Thymus (tissue), 14 donors: ENCODE measurements at places on chromosomes 2 and 18. TPM values are rescaled to one million over a fixed set of nuclear protein-coding genes. Genes with fewer than 3 reads are reported as not detected.

Gene GBX2
- total RNA-seq = not detected

Gene SKOR2
- not detected for total RNA-seq

Gene PMAIP1
- total RNA-seq = 14.5 TPM

Gene RESP18
- total RNA-seq = not detected

Gene GREB1L
- 0.09 TPM for total RNA-seq

Gene POTEC
- not detected for total RNA-seq

Gene EIF5B
- total RNA-seq = 13.2 TPM

Gene TMEM247
- not detected for total RNA-seq

Gene PRSS56
- total RNA-seq = 0.19 TPM

Gene GPAT2
- total RNA-seq = 0.38 TPM

Gene LYPD1
- total RNA-seq = 5.1 TPM

Gene HOXD9
- total RNA-seq = 0.14 TPM

DNA sequence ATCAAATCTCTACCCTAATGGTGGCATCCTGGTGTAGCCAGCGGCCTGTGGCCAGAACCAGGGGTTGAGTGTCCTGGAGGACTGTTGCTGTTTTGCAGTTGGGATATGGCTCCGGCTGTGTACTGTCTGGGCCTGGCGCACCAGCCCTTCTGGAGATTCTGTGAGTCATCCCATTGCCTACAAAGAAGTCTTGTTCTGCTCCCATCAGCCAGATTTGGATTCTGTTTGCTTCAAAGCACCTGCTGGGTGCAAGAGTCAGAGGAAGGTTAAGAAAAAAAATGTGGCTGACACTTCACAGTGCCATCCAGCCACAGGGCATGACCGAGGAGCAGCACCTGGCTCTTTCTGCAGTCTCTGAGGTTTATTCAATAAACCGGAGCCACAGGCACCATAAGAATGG lies 41.0 kb upstream of the ASAP2 start:
- no peaks in the 10 kb centered on the region for H3K4me1 ChIP-seq
- no peaks in the 10 kb centered on the region for H3K27me3 ChIP-seq
- H3K27ac ChIP-seq = no peak overlapping the region
- H3K36me3 ChIP-seq = no peaks in the 10 kb centered on the region
- no peak overlapping the region for H3K4me3 ChIP-seq

GRCh38 chr2:225122007-225122406 lies 79.7 kb upstream of the DOCK10 start:
- H3K36me3 ChIP-seq = no peaks in the 10 kb centered on the region
- no peak for DNase-seq
- no peak overlapping the region for H3K27ac ChIP-seq
- no peaks in the 10 kb centered on the region for H3K4me1 ChIP-seq
- no peaks in the 10 kb centered on the region for H3K27me3 ChIP-seq
- H3K4me3 ChIP-seq = no peak overlapping the region

- DNase-seq = no peak
- no peaks in the 10 kb centered on the region for H3K4me1 ChIP-seq
- H3K27me3 ChIP-seq = no peaks in the 10 kb centered on the region
These were observed 293.1 kb upstream of the ERBB4 start for GRCh38 chr2:212831671-212832199.

DNA sequence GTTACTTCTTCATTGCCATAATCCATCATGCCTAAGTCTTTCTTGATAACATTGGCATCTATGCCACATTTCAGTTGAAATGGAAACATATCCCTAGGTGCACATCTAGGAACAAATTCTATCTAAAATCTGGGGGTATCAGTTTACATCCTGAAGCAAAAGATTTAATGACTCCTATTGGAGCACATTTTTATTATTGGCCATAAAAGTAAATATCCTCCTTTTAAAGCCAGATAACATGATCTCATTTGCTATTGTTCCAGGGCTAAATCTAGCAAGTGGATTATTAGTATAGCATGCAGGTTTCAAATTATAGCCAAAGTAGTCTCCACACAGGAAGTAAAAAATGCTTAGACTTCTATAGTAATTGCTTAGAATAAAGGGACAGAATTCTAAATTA lies 193.2 kb downstream of the CDH2 start:
- no peaks in the 10 kb centered on the region for H3K27me3 ChIP-seq
- H3K27ac ChIP-seq = no peak overlapping the region
- DNase-seq = no peak
- no peak overlapping the region for H3K4me3 ChIP-seq
- no peaks in the 10 kb centered on the region for H3K36me3 ChIP-seq

- DNase-seq = no peak
- H3K27ac ChIP-seq = no peak overlapping the region
- H3K4me3 ChIP-seq = no peak overlapping the region
- H3K36me3 ChIP-seq = no peaks in the 10 kb centered on the region
- no peaks in the 10 kb centered on the region for H3K4me1 ChIP-seq
These were observed 631.8 kb upstream of the ID2 start for GRCh38 chr2:8049851-8050571.

- H3K36me3 ChIP-seq = no peaks in the 10 kb centered on the region
- peaks cover 38% of the 10 kb centered on the region for H3K27me3 ChIP-seq
- H3K27ac ChIP-seq = no peak overlapping the region
- DNase-seq = peak; percentile 92
- H3K4me3 ChIP-seq = no peak overlapping the region
These were observed 40.2 kb upstream of the ITM2C start for GRCh38 chr2:230824406-230824978.

DNA sequence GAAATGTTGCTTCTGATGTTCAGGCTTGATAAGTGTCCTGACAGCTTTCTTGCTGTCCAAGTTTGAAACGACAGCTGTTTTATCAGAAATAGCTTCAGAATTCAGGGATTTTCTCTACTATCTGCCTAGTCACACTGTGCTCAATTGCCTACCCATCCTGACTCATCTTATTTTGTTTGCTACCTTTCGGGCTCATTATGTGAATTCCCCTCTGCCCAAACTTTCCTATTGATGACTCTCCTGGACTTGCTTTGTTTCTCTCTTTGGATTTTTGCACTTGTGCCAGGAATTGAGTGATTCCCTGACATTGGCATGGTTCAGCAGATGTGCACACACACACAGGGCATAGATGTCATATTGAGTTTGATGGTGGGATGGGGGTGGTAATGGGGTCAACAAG lies 1052.6 kb upstream of the PIK3C3 start:
- no peaks in the 10 kb centered on the region for H3K36me3 ChIP-seq
- no peaks in the 10 kb centered on the region for H3K4me1 ChIP-seq
- no peak overlapping the region for H3K27ac ChIP-seq
- H3K27me3 ChIP-seq = no peaks in the 10 kb centered on the region

DNA sequence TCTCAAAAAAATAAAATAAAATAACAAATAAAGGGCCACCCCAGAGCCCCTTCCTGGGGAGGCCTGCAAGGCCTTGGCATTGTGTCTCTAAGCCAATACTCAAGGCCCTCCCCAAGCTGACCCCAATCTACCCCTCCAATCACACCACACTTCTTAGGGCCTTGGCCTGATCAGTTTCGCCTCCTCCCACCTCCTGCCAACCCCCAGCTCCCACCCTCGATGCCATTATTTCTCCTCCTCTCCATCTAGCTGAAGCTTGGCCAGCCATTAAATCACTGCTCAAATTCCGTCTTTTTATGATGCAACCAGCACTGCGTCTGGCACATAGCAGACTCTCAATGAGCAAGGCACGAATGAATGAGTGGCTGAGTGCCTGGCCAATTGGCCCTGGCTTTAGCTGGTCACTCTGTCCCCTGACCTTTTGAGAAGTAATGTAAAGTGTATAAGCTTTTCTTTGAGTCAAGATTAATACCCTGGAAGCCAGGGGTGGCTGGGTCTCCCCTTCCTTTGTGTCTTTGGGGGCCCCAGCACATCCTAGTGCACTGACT lies 55.9 kb downstream of the SMAD7 start:
- H3K27ac ChIP-seq = no peak overlapping the region
- H3K27me3 ChIP-seq = no peaks in the 10 kb centered on the region
- no peaks in the 10 kb centered on the region for H3K36me3 ChIP-seq
- no peaks in the 10 kb centered on the region for H3K4me1 ChIP-seq
- no peak overlapping the region for H3K4me3 ChIP-seq

DNA sequence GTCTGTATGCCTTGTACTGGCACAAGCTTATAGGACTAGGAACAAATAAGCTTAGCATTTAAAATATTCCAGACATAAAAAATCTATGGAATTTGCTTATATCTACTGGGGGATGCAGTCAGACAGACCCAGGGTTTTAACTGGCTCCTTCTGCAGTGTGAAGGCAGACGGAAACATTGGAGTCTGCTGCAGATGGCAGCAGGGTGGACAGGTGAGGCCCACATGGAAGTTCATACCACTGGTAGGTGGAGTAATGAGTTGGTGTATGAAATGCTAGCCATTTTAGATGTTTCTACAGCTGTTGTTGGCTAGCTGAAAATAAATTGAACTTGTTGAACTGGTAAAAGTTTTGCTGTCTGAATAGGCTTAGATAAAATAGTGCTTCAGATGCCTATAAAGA lies 17.7 kb downstream of the SPTBN1 start:
- no peak overlapping the region for H3K27ac ChIP-seq
- no peak for DNase-seq
- H3K4me1 ChIP-seq = peaks cover 4% of the 10 kb centered on the region
- H3K36me3 ChIP-seq = no peaks in the 10 kb centered on the region

DNA sequence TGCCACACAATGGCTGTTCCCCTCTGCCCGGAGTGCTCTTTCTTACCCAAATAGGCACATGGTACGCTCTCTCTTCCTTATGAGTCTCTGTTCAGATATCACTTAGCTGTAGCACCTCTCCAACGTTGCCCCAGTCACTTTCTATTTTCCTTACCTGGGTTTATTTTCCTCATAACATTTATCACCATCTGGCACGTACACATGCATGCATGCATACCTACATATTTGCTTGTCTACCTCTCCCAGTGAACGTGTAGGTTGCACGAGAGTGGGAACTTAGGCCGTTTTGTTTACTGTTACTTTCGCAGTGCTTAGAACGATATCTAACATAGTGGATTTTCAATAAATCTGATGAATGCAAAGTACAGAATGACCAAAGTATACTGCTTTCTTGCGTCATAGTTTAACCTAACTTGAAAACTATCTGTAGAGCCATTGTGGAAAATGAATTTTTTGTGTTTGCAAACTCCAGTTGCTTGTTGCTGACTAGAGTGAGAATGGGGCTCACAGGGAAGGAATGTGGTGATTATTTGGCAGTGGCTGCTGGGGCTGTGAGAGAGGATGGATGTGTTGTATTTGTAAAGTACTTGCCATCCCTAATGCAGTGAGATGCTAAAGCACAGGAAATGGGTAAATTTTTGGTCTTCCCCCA lies 47.1 kb downstream of the ACSL3 start:
- H3K36me3 ChIP-seq = peaks cover 13% of the 10 kb centered on the region
- H3K27ac ChIP-seq = no peak overlapping the region
- peaks cover 48% of the 10 kb centered on the region for H3K4me1 ChIP-seq
- no peak for DNase-seq

DNA sequence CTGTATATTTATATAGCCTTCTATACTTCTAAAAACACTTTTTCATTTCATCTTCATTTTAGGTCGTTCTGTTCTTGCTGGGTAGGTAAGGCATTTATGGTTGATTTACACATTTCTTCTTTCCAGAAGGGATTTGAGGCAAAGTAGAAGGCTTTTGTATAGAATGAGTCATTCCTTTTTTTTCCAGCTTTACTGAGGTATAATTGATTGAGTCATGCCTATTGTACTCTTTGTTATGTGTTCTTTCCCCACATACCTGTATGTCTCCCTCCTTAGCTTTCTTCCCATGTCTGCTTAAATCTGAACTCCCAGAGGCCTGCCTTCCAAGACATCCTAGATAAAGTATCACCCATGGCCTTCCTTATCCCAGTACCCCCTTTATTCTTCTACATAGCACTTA lies 4.8 kb upstream of the CDC42EP3 start:
- H3K4me3 ChIP-seq = no peak overlapping the region
- no peak for DNase-seq
- no peaks in the 10 kb centered on the region for H3K27me3 ChIP-seq

DNA sequence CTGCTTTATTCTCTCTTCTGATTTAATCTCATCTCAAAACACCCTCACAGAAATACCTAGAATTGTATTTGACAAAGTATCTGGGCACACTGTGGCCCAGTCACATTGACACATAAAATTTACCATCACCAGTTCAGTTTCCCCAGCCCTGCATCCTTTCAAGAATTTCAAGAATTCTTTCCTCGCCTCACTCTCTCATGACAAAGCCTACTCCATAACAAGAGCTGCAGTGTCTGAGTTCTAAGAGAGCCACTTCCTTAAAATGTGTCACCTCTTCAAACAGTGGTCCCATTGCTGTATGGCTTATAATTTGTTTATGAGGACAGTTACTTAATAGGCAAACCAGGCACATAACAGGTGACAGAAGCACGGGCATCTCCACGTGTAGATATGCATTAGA lies 90.9 kb upstream of the STK39 start:
- H3K27me3 ChIP-seq = no peaks in the 10 kb centered on the region
- no peak overlapping the region for H3K27ac ChIP-seq
- H3K36me3 ChIP-seq = no peaks in the 10 kb centered on the region
- DNase-seq = no peak
- no peaks in the 10 kb centered on the region for H3K4me1 ChIP-seq

GRCh38 chr18:5298156-5298852 lies 2.8 kb upstream of the ZBTB14 start:
- no peak overlapping the region for H3K4me3 ChIP-seq
- H3K36me3 ChIP-seq = no peaks in the 10 kb centered on the region
- H3K27ac ChIP-seq = no peak overlapping the region
- H3K4me1 ChIP-seq = peaks cover 6% of the 10 kb centered on the region
- no peaks in the 10 kb centered on the region for H3K27me3 ChIP-seq

GRCh38 chr2:7394195-7394594 lies 477.0 kb downstream of the RNF144A start:
- H3K4me1 ChIP-seq = no peaks in the 10 kb centered on the region
- no peak overlapping the region for H3K27ac ChIP-seq
- no peaks in the 10 kb centered on the region for H3K27me3 ChIP-seq
- H3K4me3 ChIP-seq = no peak overlapping the region

GRCh38 chr18:46260879-46261143 lies 156.6 kb downstream of the HAUS1 start:
- H3K27me3 ChIP-seq = no peaks in the 10 kb centered on the region
- H3K4me3 ChIP-seq = no peak overlapping the region
- no peak overlapping the region for H3K27ac ChIP-seq
- peaks cover 14% of the 10 kb centered on the region for H3K36me3 ChIP-seq

- no peak overlapping the region for H3K4me3 ChIP-seq
- no peaks in the 10 kb centered on the region for H3K36me3 ChIP-seq
- H3K27ac ChIP-seq = no peak overlapping the region
- no peak for DNase-seq
- no peaks in the 10 kb centered on the region for H3K27me3 ChIP-seq
These were observed 276.0 kb downstream of the LRRTM1 start for GRCh38 chr2:80028584-80028983.

DNA sequence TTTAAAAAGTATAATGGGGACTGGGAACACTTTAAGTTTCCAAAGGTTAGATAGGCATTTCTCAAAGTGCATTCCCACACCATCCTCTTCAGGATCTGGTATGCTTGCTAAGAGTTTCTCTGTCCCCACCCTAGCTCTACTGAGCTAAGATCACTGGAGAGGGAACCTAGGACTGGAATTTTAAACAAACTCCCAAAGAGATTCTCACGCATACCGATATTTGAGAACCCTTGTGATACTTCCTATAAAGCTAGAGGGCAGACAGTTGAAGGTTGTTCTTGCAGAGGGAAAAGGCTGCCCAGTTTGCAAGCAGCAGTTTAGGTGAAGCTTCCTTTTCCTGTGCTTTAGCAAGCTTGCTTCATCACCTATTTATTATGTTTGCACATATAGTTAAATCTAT lies 3.6 kb downstream of the CNRIP1 start:
- peaks cover 3% of the 10 kb centered on the region for H3K4me1 ChIP-seq
- no peak overlapping the region for H3K4me3 ChIP-seq
- no peaks in the 10 kb centered on the region for H3K36me3 ChIP-seq
- DNase-seq = no peak

- no peak overlapping the region for H3K27ac ChIP-seq
- H3K36me3 ChIP-seq = no peaks in the 10 kb centered on the region
- H3K4me3 ChIP-seq = no peak overlapping the region
- H3K4me1 ChIP-seq = no peaks in the 10 kb centered on the region
- DNase-seq = no peak
These were observed 620.0 kb upstream of the SLC39A10 start for GRCh38 chr2:195037045-195037444.
